Fibroblast of gingiva (primary cell): ENCODE measurements at places on chromosomes 13 and 19.
A peak's percentile ranks its signal among the peaks of the same experiment; 100 is the strongest.

DNA sequence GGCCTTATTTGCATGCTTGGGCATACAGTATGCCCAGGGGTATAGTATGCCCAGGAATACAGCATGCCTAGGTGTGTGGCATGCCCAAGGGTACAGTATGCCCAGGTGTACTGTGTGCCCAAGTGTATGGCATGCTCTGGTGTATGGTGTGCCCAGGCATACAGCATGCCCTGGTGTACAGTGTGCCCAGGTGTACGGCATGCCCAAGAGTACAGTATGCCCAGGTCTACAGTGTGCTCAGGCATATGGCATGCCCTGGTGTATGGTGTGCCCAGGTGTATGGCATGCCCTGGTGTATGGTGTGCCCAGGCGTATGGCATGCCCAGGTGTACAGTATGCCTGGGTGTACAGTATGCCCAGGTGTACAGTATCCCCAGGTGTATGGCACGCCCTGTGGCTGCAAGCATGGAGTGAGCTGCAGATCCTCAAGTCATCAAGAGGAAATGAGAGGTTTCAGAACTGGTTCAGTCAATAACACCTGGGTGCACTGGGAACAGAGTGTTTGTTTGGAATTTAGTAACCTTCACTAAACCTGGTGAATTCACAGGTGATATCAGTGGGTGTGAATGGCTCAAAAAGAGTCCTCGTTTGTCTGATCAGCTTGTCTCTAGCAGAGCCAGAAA, 7.8 kb upstream of the C13orf42 start:
- no peak for DNase-seq

GRCh38 chr13:110037925-110038573, 251.7 kb upstream of the IRS2 start:
- DNase-seq: no peak

DNA sequence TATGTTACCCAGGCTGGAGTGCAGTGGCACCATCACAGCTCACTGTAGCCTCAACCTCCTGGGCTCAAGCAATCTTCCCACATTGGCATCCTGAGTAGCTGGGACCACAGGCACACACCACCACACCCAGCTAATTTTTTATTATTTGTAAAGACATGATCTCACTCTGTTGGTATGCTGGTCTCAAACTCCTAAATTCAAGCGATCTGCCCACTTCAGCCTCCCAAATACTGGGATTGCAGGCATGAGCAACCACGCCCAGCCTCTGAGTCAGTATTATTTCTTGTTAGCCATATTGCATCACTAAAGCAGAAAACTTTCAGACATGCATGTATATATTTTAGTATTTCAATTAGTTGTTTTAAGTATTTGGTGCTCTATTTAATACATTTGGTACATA, 376.4 kb downstream of the GPC6 start:
- DNase-seq: peak; percentile 82

GRCh38 chr13:114131583-114132418, 622 bp downstream of the RASA3 start:
- DNase-seq: peak; percentile 35

DNA sequence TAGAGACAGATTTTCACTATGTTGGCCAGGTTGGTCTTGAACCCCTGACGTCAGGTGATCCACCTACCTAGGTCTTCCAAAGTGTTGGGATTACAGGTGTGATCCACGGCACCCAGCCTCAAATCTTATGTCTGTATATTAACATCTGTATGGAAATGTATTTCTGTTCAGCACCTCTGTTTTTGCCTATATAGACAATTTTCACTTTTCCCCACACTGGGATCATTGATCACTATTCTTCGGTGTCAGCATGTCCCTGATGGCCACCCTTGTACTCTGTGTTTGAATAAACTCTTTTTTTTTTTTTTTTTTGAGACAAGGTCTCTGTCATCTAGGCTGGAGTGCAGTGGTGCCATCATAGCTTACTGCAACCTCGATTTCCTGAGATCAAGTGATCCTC, 3.2 kb upstream of the ZNF627 start:
- no peak for DNase-seq

- DNase-seq: no peak
Observed at GRCh38 chr19:48918801-48919247, 14.7 kb upstream of the DHDH start.

DNA sequence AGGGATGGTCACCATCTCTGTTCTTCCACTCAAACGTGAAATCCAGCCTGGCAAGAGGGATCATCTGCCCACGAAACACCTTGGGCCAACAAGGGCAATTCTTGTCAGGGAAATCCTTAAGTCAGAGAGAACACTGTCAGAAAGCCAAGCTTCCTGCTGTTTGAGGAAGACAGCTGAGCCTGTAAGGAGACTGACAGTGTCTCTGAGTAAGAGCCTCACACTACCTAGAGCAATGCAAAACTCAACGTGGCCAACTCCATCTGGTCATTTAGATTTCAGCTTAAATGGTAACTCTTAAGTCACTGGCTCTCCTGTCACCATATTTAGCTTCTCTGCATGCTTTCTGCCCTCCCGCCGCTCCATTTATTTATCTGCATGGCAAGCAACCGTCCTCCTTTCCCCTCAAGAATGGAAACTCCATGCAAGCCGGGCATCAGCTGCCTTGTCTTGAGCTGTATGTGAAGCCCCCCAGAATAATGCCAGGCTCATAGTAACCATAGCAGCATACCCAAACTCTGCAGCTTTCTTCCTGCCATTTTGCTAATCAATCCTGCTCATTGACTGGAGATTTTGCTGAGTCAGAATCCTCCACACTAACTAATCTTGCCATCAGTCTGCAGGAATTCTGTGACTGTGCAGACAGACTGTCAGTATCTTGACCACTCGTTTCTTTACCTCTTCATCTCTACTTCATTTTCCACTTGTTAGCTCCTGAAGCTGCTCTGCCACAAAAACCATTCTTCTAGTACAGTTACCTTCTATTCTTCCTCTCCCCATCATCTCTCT, 159.8 kb downstream of the IRS2 start:
- no peak for DNase-seq

DNA sequence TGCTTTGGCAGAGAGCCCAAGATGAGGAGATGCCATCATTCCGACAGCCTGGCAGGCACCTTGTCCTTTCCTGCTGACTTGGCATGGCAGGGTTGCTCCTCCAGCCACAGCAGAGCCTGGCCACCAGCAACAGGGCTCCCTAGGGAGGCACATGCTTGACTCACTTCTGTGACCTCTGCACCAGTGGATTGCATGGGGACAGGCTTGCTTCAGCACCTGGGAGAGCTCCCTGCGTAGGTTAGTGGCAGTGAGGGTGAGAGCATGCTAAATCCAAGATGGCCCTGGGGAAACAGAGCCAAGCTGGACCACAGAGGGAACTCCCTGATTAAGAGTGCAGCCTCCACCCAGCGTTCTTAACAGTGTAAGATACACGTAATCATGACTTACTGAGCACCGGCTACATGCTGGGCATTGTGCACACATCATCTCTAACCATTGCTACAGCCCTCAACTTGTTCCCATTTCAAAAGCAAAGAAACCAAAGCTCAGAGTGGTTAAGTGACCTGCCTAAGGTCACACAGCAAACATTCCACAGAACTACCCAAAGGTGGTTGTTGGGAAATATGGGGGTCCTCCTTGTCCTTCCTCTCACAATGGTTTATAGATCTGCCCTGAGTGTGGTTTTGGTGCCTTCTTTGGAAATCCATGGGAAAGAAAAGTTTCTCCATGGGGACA, 116.6 kb upstream of the UQCRFS1 start:
- no peak for DNase-seq

GRCh38 chr13:48112896-48113755, 18.2 kb upstream of the MED4 start:
- no peak for DNase-seq

GRCh38 chr19:39778763-39779162, at the start of gene LEUTX:
LEUTX (plus strand) TSS chr19:39778854; CDS start chr19:39778921, 67 bp downstream.
- no peak for DNase-seq

- no peak for DNase-seq
Observed at GRCh38 chr19:56837492-56838023, 3.0 kb downstream of the PEG3 start.

- DNase-seq: peak; percentile 43
Observed at GRCh38 chr13:80334597-80335260, 6.2 kb downstream of the SPRY2 start.

DNA sequence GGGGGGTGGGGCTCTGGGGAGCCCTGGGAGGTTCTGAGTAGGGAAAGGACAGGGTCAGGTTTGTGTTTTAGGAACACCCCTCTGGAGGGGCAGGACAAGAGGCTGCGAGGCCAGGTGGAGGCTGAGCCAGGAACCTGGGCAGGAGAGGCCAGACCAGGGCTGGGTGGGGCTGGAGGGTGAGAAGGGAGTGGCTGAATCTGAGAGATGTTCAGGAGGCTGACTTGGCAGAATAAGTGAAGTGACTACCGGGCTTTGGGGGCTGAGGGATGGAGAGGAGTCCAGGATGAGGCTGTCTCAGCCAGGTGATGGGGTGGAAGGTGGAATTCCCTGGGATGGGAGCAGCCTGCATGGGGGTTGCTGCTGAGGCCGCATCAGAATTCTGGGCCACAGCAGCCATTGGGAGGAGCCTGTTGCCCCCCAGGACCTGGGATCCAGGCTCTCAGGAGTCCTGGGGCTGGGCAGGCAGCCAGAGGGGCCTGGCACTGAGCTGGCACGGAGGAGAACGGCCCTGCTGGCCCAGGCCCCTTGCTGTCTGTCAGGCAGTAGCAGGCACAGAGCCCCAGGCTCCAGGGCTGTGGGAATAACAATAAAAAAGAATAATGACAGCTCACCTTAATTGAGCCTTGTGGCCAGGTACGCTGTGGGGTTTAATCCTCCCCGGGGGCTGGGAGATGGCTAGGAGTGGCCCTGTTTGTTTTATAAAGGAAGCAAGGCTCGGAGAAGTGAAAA, 3.3 kb downstream of the PPP5C start:
- no peak for DNase-seq

GRCh38 chr13:30572859-30573275, 44.9 kb upstream of the USPL1 start:
- DNase-seq: peak; percentile 47

DNA sequence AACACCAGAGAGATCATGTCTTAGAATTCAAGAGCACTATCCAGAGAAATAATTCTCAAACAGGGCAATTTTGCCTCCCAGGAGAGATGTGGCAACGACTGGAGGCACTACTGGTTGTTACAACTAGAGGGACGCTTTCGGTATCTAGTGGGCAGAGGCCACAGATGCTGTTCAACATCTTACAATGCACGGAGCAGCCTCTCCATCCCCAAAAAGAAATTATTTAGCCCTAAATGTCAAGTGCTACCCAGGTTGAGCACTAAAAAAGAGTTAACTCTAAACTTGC, 78.6 kb downstream of the ABCC4 start:
- DNase-seq: no peak
